Activated gamma-delta T cell treated with Interleukin-2 at 50 U/mL for 16 hours (primary cell): ENCODE measurements at places on chromosomes 12 and 14.

DNA sequence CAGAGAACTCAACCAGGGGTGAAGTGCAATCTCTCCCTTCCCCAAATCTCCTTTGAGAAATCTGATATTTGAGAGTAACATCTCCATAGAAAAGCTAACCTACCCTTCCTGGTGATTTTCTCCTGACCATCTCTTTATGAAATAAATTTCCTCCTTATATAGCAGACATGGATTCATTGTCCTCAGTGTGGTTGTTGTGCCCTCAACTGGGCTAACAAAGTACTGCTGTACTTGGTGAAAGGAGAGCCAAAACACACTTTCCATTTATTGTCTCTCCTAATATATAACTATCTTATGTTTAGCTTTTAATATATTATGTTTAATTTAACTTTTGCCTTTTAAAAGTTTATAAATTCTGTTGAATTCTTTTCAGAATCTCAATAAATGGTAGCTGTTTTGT lies 65.1 kb upstream of the SLCO1B1 start:
- no peak for DNase-seq

GRCh38 chr14:90534838-90535555 lies 138.2 kb downstream of the CALM1 start:
- no peak for DNase-seq

DNA sequence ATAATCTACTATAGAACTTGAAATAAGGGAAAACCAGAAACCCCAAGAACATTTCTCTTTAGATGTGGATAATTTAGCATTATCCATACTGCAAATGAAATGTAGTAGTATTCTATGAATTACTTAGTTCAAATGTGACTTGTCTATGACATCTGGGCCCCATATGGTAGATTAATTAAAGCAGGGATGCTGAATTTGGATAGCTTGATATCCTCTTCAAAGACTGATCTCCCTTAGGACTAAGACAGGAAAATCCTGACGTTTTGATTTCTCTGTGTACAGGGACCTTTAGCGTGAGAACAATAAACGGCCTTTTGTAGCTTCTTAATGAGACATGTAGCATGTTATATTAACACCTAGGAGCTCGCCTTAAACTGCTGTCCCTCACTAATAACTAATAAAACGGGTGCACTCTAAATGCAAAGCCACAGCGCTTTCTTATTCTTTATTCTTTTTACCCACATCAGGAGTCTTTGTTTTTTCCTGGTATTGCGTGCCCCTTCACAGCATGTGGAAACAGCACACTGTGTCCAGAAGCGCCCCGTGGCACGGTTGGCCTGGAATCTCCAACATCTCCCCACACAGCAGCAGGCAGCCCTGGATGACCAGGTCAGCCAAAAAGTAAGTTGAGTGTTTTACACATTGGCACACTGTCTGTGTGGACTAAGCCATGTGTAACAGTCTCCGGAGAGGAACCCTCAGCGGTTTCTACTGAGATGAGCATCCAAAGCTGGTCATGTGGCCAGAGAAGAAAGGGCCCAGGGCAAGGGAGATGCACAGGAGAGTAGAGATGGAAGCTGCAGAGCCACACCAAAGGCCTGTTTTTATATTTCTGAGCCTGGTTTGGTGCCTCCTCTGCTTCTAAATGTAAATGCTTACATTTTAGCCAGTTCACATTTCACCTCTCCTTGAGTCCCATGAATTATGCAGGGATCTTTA lies 93.1 kb downstream of the SRGAP1 start:
- no peak for DNase-seq

GRCh38 chr12:42607584-42608058 lies 18.1 kb upstream of the PRICKLE1 start:
- no peak for DNase-seq

DNA sequence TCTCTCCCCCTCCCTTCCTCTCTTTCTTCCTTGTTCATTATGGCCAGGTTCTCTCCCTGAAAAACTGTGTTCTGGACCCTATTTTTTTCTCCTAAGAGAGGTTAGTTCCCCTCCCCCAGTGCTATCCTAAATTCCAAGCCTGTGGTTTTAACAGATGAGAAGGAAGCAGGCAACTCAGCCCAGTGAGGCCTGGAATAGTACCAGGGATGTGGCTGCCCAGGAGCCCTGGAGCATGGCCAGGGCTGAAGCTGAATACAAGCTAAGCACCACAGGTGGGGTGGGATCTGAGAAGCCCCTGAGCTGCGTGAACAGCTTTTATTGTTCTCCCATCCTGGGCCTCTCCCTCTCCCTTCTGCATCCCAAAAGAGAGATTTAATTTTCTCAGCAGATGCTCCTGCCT lies 1581.3 kb upstream of the TMEM132C start:
- DNase-seq = no peak

DNA sequence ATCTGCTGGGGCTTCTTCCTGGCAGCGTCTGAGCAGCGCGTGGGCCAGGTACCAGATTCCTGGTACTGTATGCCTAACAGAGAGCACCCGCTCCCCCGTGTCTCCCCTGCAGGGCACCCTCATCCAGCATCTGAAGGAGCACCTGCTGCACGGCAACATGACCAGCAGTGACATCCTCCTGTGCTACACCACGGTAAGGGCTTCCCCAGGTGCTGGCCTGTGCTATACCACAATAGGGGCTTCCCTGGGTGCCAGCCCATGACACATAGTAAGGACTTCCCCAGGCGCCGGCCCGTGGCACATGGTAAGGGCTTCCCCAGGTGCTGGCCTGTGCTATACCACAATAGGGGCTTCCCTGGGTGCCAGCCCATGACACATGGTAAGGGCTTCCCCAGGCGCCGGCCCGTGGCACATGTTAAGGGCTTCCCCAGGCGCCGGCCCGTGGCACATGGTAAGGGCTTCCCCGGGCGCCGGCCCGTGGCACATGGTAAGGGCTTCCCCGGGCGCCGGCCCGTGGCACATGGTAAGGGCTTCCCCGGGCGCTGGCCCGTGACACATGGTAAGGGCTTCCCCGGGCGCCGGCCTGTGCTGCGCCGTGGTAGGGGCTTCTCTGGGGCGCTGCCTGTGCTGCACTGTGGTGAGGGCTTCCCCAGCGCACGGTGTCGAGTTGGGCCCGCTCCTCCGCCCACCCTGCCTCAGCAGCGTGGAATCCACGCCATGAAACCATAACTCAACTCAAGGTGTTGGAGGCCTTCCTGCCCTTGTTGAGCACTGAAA lies 49.3 kb downstream of the AACS start:
- no peak for DNase-seq

DNA sequence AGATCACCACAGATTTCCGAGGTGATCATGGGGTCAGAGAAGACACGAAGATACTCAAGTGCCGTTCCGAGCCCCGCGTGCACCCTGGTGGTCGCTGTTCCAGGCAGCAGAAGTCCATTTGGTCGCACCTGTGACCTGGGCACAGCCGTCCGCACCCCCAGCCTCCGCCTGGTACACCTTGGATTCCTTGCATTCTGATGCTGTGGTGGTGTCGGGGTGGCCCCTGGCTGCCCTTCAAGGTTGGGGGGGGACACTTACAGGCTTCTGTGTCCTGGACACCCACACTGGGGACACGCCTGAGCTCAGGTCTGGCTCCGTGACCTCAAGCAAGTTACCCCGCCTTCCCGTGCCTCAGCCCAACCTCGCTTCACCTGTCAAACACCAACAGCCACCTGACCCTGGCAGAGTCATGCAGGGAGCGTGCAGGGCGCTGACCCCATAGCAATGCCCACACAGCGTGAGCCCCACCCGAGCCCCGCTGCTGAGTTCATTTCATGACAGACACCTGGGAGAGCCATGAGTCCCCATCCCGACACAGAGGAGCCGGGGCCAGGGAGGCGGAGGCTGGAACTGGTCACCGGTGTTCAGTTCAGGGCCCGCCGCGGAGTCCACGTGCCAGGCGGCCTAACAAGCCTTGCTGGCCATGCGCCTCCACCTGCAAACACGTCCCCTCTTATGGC lies 17.9 kb upstream of the GALNT9 start:
- no peak for DNase-seq

GRCh38 chr12:53193040-53193439 lies 12.3 kb upstream of the CSAD start:
- no peak for DNase-seq

DNA sequence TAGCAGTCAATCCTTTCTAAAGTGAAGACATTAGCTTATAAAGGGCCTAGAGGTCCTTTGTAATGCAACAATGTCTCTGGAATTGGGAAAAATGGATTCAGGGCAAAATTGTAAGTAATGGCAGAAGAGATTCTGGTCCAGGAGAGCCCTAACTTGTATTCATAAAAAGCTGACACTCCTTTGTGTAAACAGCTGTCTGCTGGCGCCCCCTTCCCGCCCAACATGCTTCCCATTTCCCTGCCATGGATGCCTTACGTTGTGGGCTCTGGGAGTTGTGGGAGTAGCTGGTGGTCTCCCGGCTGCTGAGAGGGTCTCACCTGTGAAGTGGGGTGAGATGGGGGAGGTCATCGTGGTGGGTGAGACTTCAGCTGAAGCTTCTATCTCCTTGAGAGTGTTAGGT lies 2.3 kb downstream of the ACRBP start:
- DNase-seq = peak; percentile 19

- no peak for DNase-seq
Observed at GRCh38 chr12:130421896-130422295, 84.2 kb downstream of the PIWIL1 start.

DNA sequence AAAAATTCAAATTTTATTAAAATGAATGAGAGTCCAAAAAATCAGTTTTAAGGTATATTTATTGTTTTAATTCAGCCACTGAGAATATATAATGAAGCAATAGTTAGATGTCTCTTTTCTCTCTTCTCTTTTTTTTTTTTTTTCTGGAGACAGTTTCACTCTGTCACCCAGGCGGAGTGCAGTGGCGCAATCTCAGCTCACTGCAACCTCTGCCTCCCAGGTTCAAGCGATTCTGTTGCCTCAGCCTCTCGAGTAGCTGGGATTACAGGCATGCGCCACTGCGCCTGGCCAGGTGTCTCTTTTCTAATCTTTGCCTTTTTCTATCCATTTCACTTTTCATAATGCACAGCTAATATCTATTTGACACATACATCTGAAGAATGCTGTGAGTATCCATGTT lies 307.1 kb upstream of the RGS6 start:
- no peak for DNase-seq

DNA sequence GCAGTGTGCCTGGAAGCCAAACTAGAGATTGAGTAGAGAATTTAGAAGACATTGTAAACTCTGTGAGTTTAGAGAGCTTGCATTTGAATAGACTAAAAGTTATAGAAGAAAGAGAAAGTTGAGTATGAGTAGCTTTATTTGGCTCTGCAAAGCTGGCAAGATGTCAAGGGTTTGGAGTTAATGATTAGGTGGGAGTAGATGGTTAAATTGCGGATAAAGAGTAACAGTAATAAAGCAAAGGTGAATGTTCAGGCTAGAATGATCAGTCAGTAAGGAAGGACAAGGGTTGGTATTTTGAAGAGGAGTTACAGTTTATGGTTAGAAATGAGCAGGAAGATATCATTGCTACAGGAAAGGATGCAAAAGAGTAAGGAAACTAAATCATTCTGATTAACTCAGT lies 5.2 kb downstream of the PPM1A start:
- no peak for DNase-seq

- no peak for DNase-seq
Observed at GRCh38 chr12:64670919-64671639, 60.8 kb downstream of the RASSF3 start.

DNA sequence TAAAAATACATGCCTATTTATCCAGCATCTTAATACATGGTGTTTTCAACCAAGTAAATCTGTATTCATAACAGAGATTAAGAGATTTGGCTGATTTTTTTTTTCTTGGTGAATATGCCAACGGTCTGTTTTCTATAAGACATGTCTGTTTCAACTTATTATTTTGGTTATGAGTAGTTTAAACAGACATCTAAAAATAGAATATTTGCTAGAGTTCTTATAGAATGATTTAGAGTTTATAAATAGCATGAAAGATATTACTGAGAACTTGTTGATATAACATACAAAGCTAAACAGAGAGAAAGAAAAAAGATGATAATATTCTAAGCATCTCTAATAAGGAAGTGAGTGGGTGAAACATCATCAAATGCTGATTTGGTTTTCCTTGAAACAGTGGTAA lies 199.9 kb downstream of the CCDC91 start:
- DNase-seq = no peak

- DNase-seq = no peak
Observed at GRCh38 chr12:67509666-67510386, 138.7 kb upstream of the DYRK2 start.

DNA sequence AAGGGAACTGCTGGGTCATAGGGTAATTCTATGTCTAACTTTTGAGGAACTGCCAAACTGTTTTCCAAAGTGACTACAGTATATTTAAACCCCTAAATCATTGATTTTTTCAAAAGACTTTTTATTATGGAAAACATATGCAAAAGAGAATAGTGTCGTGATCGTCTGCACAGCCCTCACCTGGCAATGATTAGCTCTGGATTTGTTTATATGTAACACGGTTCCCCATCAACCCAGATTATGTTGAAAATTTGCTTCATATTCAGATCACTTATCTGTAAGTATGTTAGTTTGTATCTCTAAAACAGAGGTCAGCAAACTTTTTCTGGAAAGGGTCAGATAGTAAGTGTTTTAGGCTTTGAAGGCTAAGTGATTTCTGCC lies 52.7 kb downstream of the CCDC92 start:
- no peak for DNase-seq

DNA sequence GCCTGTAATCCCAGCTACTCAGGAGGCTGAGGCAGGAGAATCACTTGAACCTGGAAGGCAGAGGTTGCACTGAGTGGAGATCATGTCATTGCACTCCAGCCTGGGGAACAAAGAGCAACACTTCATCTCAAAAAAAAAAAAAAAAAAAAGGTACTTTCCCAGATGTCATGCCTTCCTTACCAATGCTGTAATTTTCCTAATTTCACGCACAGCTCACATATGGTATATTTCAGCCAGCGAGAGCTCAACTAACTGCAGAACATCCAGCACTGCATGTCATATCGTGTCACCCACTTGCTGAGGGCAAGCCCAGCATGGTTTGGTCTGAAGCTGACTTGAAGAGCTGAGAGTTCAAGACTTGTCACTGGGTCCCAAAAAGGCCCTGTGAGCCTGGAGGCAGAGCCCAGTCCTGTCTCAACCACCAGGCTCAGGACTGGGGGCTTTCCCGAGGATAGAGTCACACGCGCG lies 29.0 kb downstream of the NFKBIA start:
- DNase-seq = no peak

DNA sequence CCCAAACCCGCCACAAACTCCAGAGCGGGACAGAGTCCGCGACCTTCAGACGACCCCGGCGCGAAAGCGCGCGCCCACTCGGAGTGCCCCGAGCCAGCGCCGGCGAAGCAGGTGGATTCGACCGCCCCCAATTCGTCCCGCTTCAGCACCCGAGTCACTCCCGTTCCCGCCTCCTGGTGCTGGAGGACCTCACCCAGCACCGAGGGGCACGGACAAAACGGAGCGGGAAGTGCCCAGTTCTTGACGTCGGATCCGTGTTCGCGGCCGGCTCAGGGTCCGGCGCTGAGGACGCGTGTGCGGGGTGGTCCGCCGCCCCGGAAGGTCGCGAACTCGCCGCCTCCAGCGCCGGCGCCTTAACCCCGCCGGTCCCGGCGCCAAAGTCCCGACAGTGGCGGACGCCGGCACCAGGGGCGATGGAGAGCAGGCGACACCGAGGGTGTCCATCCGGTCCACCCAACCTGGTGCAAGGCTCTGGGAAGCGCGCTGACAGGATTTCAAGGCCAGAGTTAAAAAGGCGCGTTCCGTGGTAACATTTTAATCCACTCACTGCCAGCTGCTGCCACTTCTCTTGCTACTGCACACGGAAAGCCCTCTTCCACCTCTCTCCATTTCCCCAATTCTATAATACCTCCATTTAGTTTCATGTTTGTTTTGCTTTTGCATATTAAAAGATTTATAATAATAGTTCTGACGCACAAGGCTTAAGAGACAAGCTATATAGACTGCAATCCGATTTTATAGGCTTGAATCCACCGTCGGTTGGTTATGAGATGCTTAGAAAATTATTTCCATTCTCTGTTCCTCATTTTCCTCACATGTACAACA lies 240.0 kb upstream of the CPNE8 start:
- DNase-seq = no peak

- no peak for DNase-seq
Observed at GRCh38 chr14:38500125-38500524, 244.2 kb upstream of the CLEC14A start.
